ENCODE measurements at places on chromosomes 4 and X. TPM values are rescaled to one million over a fixed set of nuclear protein-coding genes. Genes with fewer than 3 reads are reported as not detected.

The HTN1 gene
- not detected for total RNA-seq

The UBL4A gene
- 39.2 TPM for total RNA-seq

The RAB33A gene
- total RNA-seq, result 18.5 TPM

The FAM133A gene
- 0.58 TPM for total RNA-seq

The TEX13B gene
- not detected for total RNA-seq

The GALNTL6 gene
- 0.07 TPM for total RNA-seq

The KLF8 gene
- 2.2 TPM for total RNA-seq

DNA sequence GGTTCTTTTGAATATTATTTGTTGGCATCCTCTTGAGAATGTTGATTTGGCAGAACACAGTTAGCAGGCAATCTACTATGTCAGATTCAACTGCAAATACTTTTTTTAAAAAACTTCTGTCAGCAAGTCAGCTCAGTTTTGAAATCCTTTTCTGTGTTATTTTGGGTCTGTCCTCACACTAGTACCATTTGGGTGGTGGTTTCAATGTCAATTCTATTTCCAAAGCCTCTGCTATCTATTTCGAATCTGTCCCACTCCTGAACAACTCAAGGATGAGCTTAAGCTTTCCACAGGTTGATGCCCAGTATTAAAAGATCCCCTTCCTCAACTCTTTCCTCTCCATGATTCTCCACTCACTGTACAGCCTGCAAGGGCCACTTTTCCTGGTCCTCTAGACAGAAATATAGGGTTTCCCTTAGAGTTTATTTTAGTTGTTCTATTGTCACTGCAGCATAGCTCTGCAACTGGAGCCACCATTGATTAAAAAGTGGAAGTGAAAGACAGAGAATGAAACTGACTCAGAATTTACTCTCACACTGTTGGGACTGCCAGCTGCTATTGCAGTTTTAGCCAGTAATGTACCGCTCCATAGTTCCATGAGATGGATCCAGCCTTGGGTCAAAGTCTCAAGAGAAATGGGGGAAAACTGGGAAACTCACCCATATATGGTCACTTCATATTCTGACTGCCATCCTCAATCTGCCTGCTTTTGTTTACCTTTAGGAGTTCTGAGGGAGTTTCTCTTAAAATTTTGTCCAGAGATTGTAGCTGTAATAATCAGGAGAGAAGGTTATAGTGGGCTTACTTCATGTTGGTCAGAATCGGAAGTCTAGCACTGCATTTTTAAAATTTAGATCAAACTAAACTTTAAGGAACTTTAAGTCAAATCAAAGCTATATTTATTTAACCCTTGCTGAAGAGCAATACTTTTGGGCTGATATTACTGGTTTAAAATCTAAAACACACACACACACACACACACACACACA lies 14.6 kb downstream of the HDX start:
- no peak overlapping the region for H3K4me3 ChIP-seq
- DNase-seq, result no peak
- no peak overlapping the region for H3K27ac ChIP-seq
- H3K27me3 ChIP-seq, result no peaks in the 10 kb centered on the region
- H3K36me3 ChIP-seq, result peaks cover 34% of the 10 kb centered on the region

- DNase-seq, result no peak
- H3K27ac ChIP-seq, result no peak overlapping the region
- peaks cover 12% of the 10 kb centered on the region for H3K4me1 ChIP-seq
- H3K27me3 ChIP-seq, result peaks cover 15% of the 10 kb centered on the region
These were observed 13.8 kb downstream of the IRS4 start for GRCh38 chrX:108722561-108722960.

- H3K36me3 ChIP-seq, result peaks cover 7% of the 10 kb centered on the region
- peak overlapping the region; percentile 91 for H3K4me3 ChIP-seq
- H3K4me1 ChIP-seq, result peaks cover 42% of the 10 kb centered on the region
- no peak for DNase-seq
- no peak overlapping the region for H3K27ac ChIP-seq
These were observed 2.3 kb upstream of the SLBP start for GRCh38 chr4:1714303-1715001.

DNA sequence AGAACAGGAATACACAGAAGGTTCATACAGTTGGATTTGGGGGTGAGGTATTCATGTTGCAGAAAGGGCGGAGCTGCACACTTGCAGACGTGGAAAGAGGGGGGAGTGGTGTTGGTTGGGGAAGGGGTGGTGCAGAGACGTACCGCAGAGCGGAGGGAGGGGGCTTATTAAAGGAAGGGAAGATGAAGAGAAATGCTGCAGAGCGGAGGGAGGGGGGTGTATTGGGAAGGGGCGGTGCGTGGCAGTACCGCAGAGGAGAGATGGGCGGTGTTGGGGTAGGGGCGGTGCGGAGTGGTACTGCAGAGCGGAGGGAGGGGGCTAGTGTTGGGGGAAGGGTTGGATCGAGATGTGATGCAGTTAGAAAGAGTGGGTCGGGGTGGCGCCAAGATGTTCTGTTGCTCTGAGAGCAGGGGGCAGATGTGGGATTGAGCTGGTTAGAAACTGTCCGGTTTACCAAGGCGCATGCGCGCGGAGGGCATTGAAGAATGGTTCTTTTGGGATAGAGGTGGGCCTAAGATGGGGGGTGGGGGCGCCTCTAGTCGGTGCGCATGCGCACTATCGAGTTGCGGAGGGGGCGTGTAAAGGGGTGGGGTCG lies 900 bp downstream of the TRO start:
- peak overlapping the region; percentile 96 for H3K4me3 ChIP-seq
- peak overlapping the region; percentile 95 for H3K27ac ChIP-seq
- DNase-seq, result peak; percentile 66
- H3K4me1 ChIP-seq, result peaks cover 6% of the 10 kb centered on the region
- H3K36me3 ChIP-seq, result peaks cover 12% of the 10 kb centered on the region
- peaks cover 7% of the 10 kb centered on the region for H3K27me3 ChIP-seq

GRCh38 chr4:148443512-148444295 lies 1.5 kb upstream of the NR3C2 start:
- no peaks in the 10 kb centered on the region for H3K36me3 ChIP-seq
- peaks cover 15% of the 10 kb centered on the region for H3K4me1 ChIP-seq
- peak; percentile 4 for DNase-seq
- peaks cover 89% of the 10 kb centered on the region for H3K27me3 ChIP-seq
- no peak overlapping the region for H3K27ac ChIP-seq
- peak overlapping the region; percentile 94 for H3K4me3 ChIP-seq

DNA sequence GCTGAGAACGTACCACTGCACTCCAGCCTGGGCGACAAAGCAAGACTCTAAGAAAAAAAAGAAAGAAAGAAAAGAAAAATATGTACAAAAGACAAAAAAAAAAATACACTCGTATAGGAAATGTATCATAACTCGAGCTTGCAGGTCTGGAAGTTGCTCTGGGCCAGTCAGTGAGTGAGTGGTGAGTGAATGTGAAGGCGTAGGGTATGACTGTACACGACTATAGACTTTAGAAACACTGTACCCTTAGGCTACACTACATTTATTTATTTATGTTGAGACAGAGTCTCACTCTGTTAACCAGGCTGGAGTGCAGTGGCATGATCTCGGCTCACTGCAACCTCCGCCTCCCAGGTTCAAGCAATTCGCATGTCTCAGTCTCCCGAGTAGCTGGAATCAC lies 29.4 kb downstream of the EVC2 start:
- DNase-seq, result no peak
- no peak overlapping the region for H3K27ac ChIP-seq
- H3K4me1 ChIP-seq, result no peaks in the 10 kb centered on the region
- no peak overlapping the region for H3K4me3 ChIP-seq
- peaks cover 2% of the 10 kb centered on the region for H3K36me3 ChIP-seq

- H3K27ac ChIP-seq, result no peak overlapping the region
- no peaks in the 10 kb centered on the region for H3K27me3 ChIP-seq
- no peaks in the 10 kb centered on the region for H3K4me1 ChIP-seq
These were observed 175.3 kb upstream of the MID1 start for GRCh38 chrX:10795721-10796120.

DNA sequence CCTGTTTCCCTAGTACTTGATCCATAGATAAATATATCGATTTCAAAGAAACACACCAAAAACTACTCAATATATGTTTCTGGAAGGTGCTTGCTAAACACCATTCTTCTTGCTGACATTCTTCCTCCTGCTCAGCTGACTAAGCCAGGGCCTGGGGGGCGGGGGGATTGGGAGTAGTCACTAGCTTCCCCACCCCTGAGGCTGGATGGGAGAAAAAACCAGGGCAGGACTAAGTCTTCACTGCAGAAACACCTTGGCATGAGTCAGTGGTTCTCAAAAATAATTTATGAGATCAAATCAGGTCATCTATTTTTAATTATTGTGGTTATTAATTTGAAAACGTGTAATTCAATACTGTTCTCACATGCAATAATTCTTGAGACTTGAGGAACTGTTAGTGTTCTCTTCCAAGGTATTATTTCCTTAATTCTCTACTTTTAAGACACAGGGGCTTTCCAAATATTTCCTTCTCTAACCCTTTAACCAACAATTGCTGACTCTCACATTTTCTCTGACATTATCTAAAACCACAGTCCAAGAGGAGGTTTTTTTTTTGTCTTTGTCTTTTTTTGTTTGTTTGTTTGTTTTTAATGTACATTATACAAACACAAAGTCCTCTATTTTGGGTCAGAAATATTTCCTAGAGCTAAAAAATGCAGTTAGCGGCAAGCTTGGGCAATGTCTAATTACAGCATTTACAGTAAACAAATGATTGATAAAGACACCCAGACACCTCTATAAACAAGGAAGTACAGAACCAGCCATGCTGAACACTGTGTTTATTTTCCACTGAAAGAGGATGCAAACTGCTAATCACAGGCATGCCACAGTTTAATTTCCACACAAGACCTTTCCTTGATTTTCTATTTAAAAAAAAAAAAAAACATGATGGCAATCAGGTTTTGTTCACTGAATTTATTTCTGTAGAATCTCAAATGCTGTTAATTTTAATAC lies 120.3 kb upstream of the USP9X start:
- no peaks in the 10 kb centered on the region for H3K27me3 ChIP-seq
- no peaks in the 10 kb centered on the region for H3K4me1 ChIP-seq
- no peak overlapping the region for H3K27ac ChIP-seq
- no peak for DNase-seq

DNA sequence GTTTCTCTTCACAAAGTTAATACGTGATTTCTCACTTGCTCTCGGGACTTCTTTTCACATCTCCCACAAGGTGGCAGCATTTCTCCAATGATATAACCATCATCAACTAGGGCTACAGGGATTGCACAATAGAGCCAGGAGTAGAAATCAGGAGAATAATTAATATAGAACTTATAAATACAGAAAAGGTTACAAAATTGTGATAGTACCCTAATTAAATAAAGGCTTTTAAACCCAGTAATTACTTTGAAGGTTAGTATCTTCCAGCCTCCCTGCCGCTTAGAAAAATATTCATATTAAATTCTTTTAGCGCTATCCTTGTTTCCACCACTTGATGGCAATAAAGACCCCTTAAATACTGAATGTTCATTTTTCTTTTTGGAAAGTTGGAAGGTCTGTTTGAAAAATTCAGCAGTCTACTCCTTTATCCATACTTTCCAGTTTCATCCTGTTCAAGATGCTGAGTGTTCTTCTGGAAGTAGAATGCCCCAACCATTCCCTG lies 65.8 kb downstream of the RASGEF1B start:
- H3K4me3 ChIP-seq, result no peak overlapping the region
- no peaks in the 10 kb centered on the region for H3K36me3 ChIP-seq
- peak; percentile 58 for DNase-seq
- H3K4me1 ChIP-seq, result peaks cover 9% of the 10 kb centered on the region

GRCh38 chrX:49799828-49800227 lies 29.3 kb upstream of the PAGE4 start:
- no peaks in the 10 kb centered on the region for H3K4me1 ChIP-seq
- no peak for DNase-seq
- H3K4me3 ChIP-seq, result no peak overlapping the region
- peaks cover 10% of the 10 kb centered on the region for H3K27me3 ChIP-seq

GRCh38 chr4:6461301-6462165 lies 10.9 kb downstream of the PPP2R2C start:
- no peak for DNase-seq
- peaks cover 6% of the 10 kb centered on the region for H3K4me1 ChIP-seq
- H3K4me3 ChIP-seq, result no peak overlapping the region
- peaks cover 63% of the 10 kb centered on the region for H3K27me3 ChIP-seq

DNA sequence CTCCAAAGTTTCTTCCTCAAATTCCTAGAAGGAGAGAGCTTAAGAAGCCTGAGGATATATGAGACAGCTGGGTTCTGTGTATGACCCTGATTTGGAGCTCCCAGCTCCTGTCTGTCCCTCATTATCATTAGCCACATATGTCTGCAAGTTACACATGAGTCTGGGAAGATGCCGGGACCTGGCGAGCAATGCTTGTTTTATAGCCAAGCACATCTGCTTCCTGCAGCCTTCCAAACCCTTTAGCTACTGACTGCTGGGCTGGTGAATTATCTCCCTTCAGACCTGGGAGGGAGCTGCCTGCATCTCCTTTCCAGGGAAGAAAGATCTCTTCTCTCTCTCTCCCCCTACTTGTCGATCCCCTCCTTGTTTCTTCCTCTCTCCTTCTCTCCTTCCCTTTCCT lies 556.7 kb upstream of the BOD1L1 start:
- no peak for DNase-seq
- H3K4me1 ChIP-seq, result no peaks in the 10 kb centered on the region
- no peaks in the 10 kb centered on the region for H3K27me3 ChIP-seq
- H3K36me3 ChIP-seq, result no peaks in the 10 kb centered on the region
- H3K27ac ChIP-seq, result no peak overlapping the region
- H3K4me3 ChIP-seq, result no peak overlapping the region

GRCh38 chrX:37075892-37076595 lies 67.9 kb downstream of the FAM47C start:
- peaks cover 2% of the 10 kb centered on the region for H3K27me3 ChIP-seq
- H3K27ac ChIP-seq, result no peak overlapping the region
- no peaks in the 10 kb centered on the region for H3K4me1 ChIP-seq
- H3K4me3 ChIP-seq, result no peak overlapping the region
- no peak for DNase-seq

- H3K36me3 ChIP-seq, result no peaks in the 10 kb centered on the region
- H3K4me1 ChIP-seq, result no peaks in the 10 kb centered on the region
- H3K27me3 ChIP-seq, result no peaks in the 10 kb centered on the region
- no peak overlapping the region for H3K27ac ChIP-seq
These were observed 334.9 kb upstream of the ADGRL3 start for GRCh38 chr4:60865273-60865672.

DNA sequence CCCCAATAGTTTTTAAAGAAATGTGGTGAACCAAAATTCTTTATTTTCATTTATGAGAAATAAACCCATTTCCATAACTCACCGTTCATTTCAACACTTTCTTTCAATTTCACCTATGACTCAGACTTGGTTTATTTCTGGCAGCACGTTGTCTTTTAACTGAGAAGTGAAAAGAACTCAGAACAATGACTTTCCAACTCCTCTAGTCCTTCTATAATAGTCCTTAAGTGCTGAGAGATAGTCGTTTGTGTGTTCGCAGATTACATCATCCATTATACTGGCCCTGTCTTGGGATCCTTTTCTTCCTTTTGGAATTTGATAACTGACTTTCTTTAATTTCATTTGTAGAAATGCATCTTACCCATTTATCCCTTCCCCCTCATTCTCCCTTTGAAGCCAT lies 113.6 kb downstream of the GLUD2 start:
- peak overlapping the region; percentile 0 for H3K4me3 ChIP-seq
- H3K4me1 ChIP-seq, result peaks cover 51% of the 10 kb centered on the region
- H3K27ac ChIP-seq, result peak overlapping the region; percentile 22
- no peak for DNase-seq
- peaks cover 5% of the 10 kb centered on the region for H3K36me3 ChIP-seq
